NCI-H748 treated with DMSO at 0.1 percent for 48 hours (cell line): ENCODE measurements at places on chromosomes 12 and 14.

- no peak for DNase-seq
Observed at GRCh38 chr12:71312768-71313403, 126.7 kb upstream of the LGR5 start.

DNA sequence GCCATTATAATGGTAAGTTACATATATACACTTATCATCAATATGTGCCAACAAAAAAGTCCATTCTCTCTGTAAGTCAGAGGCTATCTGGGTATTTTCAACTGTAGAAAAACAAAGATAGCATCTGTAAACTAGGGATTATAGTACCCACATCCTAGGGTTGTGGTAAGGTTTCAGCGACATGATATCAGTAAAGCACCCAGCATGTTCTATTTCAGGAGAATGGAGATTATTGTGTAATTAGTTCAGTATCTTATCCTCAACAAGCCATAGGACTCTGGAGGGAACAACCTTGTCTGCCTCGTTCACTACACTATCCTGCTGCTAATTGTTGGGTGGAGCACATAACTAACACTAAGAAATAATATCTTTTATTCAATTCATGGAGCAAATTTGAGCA, 19.7 kb upstream of the CKAP4 start:
- DNase-seq = no peak

GRCh38 chr12:6041891-6042290, 82.6 kb downstream of the VWF start:
- DNase-seq = no peak

GRCh38 chr14:54472315-54472714, 16.5 kb downstream of the GMFB start:
- DNase-seq = no peak

GRCh38 chr14:100104006-100104352, 38.8 kb downstream of the EVL start:
- no peak for DNase-seq

DNA sequence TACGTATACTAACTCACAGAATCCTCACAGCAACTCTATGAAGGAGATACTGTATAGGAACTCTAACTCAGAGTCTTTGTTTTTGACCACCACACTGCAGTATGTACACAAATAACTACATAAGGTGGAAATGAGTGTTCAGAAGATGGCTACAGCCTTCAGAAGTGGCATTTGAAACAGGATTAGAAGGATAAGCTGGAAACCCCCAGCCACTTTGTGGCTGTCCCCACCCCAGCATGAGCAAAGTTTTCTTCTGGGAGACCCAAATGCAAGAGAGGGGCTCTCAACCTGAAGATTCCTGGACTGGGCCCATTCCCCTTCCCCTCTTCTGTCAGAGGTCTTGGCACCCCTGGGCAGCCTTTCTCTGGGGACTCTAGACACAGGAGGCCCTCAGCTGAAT, 43.2 kb upstream of the PNMA1 start:
- no peak for DNase-seq

GRCh38 chr12:131226345-131227265, 272.9 kb downstream of the ADGRD1 start:
- DNase-seq = no peak
